ENCODE measurements at places on chromosomes 2 and 18.

GRCh38 chr2:73283545-73284295 is 558 bp downstream of the FBXO41 start:
- DNase-seq, result no peak

DNA sequence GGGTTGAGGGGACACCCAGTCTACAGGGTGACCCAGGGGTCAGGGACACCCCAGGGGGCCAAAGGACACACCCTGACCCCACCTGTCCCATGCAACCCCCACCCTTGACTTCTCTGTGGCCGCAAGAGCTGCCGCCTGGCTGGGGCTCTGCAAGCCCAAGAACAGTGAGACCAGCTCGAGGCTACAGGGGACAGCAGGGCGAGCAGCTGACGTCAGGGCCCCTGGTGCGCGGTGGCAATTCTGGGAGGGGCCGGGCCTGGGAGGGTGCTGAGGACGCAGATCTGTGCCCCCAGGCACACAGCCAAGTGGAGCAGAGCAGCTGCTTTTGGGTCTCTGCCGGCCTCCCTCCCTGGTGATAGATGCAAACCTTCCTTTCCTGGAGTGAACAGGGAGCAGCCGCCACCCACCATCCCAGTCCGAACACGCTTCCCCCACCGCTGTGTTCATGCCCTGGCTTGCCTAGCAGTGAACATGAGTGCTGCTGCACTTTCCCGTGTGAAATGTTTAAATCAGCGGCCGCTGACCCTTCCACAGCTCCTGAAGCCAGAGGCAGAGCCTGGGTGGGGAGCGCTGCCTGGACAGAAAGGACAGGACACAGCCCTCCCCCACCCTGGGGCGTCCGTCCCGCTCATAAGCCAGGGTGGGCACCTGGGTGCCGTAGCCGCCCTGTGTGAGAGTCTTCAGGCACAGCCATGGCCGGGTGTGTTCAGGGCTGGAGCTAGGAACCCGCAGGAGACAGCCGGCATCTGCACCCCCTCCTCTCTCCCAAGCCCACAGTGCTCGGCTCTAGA is 46.9 kb downstream of the SLC66A2 start:
- no peak for DNase-seq

DNA sequence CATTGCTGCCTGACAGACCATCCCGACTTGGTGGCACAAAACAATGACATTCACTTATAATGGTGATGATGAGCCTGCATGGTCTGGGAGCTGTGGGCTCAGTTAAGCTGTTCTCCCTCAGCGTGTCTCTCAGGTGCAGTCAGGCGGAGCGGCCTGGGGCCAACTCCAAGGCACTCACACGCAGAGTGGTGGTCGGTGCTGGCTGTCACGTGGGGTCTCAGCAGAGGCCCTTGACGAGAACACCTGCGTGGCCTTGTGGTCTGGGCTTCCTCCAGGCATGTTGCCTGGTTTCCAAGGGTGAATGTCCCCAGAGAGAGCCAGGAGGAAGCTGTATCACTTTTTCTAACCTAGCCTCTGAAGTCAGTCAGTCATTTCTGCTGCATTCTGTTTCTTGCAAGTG is 29.8 kb downstream of the ARMC9 start:
- DNase-seq, result no peak

- DNase-seq, result no peak
Measured at GRCh38 chr2:7499018-7499417, 581.8 kb downstream of the RNF144A start.

GRCh38 chr2:141906678-141907077 is 224.1 kb downstream of the LRP1B start:
- DNase-seq, result no peak

DNA sequence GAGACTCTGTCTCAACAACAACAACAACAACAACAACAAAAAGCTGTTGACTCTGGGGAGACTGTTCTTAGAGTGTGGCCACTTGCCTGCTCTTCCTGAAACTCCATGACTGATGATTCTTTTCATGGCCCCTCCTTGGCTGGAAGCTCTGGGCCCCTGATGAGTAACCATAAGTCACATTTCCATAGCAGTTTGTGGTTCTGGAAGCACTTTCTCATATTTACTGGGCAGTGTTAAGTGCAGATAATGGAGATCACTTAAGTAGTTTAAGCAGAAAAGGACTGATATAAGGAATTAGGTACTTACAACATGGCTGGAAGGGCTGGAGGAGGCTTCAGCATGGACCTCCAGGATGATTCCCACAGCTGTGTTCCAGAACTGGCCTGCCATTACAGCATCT is 147.3 kb upstream of the DLX2 start:
- DNase-seq, result no peak

DNA sequence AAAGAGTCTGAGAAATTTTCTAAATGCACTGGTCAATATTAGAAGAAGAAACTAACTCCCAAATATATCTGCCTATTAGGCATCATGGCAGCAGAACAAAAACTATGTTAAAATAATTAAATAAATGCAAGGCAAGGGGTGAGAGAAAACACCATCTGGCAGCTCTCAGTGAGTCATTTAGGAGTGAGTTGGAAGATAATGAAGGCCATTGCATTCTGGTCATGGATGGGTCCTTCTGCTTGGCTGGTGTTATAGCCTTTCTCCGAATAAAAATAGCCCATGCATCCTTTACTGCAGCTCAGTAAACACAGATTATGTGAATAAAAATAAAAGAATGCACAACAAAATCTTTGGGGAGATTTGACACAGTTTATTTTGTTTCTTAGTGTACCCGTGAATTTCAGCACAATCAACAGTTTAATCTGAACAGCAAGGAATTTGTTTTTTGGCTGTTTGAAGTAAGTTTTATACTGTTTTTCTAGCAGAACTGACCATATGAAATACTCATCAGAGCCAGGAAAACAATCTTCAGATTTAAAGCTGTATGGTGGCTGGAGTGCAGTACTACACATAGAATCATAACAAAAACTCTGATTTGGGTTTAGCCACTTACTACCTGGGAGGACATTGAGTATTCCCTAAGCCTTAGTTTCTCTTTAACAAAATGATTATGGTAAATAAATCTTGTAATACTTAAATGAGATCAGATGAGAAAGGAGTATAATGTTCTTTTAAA is 225.1 kb upstream of the ITGA4 start:
- no peak for DNase-seq

DNA sequence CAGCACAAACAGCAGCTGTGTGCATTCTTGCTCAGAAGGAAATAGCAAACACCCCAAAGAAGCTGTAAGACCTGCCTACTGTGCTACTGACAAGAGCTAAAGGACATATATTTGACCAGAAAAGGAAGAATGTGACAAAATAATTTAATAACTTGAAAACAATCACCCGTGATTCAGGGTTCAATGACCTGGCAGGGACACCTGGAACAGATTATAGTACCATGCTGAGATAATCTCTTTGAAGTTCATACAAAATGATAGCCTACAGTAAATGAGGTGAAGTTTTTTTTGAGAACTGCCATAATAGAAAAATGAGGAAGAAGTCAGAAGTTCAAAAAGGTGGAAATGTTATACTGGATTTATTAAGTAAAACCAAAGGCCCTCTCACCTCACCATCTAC is 324.8 kb upstream of the GULP1 start:
- no peak for DNase-seq

DNA sequence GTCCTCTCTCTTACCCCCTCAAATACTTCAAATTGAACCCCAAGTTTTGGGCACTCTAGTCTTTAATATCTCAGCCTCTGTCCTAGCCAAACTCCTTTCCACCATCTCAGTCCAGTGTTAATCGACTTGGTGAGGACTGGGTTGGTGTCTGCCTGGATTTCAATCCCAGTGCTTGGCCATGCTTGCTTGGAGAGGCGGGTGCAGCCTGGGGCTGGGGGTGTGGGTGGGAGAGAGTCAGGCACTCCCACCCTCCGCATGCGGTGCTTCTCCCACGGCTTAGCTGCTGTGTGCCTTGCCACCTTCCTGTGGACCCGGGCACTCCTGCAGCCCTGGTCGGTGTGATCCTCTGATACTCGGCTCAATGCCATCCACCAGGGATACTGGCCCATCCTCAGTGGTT is 220.8 kb upstream of the HDAC4 start:
- DNase-seq, result no peak

DNA sequence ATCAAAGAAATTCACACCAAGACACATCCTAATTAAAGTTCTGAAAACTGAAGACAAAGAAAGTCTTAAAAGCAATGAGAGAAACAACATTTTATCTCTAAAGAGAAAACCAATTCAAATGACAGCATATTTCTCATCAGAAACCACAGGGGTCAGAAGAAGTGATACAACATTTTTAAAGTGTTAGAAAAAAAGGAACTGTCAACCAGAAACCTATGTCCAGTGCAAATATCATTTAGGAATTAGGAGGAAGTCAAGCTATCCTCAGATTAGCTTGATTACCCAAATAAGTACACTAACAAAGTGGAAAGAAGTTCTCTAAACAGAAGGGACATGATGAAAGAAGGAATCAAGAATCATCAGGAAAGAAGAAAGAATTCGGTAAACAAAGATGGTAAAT is 59.5 kb upstream of the BCL2L11 start:
- DNase-seq, result peak; percentile 35

DNA sequence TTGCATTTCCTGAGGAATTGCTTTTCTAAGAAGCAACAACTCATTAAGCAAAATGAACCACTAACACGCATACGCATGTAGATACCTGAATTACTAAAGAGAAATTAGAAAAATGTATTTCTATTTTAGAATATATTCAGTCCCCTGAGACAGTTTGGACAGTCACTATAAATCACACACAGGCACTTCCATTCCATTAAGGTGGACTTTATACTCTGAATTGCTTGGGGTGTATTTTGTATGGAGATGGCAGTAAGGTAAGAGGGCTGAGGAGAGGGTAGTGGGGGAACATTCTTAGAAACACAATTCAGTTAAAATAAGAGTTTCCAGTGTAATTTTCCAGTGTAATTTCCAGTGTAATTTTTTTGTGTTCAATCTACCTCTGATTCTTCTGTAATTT is 1.8 kb downstream of the CCDC141 start:
- DNase-seq, result no peak

GRCh38 chr2:124027182-124027581 is 2.1 kb downstream of the CNTNAP5 start:
- DNase-seq, result peak; percentile 41

GRCh38 chr2:146124741-146125140 is 1604.8 kb upstream of the ZEB2 start:
- DNase-seq, result no peak

DNA sequence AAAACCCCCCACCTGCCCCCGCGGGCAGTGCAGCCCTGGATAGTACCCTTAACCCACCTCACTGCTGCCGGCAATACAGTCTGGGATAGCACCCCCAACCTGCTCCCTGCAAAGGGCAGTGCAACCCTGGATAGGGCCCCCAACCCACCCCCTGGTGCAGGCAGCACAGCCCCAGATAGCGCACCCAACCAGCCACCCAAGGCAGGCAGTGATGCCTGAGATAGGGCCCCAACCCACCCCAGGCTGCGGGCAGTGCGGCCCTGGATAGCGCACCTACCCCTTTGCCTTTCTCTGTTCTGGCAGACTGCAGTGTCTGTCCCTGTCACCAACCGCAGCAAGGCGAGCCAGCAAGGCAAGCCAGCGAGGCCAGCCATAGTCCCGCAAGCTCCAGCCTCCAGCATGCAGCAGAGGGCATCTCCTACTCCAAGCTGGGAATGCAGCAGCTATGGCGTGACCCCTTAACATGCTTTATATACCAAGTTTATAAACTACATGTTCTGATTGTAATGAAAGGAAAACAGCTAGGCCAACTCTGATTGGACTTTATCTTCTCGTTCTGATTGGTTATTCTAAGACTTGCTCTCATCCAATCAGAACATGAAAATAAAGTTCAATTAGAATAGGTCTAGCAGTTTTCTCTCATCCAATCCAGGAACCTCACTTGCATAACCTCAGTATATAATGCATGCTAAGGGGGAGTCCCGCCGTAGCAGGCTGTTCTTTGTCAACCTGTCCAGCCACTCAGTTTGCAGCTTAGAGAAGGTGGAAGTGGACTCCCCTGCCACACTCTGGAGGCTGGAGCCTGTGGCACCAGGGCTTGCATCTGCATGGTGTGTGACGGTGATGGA is 34.1 kb upstream of the ANKRD62 start:
- no peak for DNase-seq

DNA sequence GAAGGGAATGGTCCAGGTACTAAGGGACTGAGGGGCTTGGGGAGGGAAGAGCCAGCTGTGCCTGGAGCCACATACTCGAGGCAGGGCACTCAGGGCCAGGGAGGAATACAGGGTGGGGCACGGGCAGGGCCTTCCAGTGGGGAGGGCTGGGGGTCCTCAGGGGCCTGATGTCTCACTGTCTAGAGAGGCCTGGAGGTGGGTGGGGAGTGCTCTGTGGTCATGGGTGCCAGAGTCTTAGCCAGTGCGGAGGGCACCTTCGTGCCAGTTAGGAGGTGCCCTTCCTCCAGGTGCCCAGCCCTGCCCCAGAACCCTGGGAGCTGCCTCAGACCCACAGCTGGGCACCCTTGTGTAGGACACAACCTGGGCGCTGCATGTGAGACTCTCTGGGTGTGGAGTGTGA is 81.2 kb downstream of the SMAD7 start:
- DNase-seq, result no peak

- DNase-seq, result peak; percentile 13
Measured at GRCh38 chr18:57429167-57430078, 5.8 kb upstream of the ONECUT2 start.

- DNase-seq, result no peak
Measured at GRCh38 chr2:173496746-173497145, 142.1 kb downstream of the CDCA7 start.

DNA sequence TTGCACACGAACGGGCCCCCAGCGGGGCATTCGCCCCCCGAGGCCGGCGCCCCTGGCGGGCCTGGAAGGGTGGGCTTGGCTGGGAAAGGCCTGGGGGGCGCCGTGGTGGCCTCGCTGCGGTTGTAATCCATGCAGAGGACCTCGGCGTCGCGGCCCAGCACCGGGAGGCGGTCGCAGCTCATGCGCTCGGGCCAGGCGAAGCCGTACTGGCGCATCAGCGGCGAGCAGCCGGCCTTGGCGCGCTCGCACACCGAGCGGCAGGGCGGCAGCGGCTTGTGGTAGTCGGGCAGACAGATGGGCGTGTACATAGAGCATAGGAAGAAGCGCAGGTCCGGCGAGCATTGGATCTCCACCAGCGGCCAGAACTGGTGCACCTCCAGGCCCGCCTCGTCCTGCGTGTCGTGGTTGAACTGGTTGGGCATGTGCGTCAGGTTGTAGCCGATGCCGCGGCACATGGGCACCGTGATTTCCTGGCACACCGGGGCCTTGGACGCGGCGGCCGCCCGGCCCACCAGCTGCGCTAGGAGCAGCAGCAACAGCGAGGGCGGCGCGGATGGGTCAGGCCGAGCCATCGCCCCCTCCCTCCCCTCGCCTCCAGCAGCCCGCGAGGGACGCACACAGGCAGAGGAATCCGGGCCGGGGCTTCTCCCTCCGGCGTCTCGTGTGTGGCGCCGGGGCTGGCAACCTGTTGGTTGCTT is 1.4 kb downstream of the FZD5 start:
- DNase-seq, result peak; percentile 14

GRCh38 chr2:58907644-58908043 is 666.5 kb upstream of the FANCL start:
- no peak for DNase-seq

DNA sequence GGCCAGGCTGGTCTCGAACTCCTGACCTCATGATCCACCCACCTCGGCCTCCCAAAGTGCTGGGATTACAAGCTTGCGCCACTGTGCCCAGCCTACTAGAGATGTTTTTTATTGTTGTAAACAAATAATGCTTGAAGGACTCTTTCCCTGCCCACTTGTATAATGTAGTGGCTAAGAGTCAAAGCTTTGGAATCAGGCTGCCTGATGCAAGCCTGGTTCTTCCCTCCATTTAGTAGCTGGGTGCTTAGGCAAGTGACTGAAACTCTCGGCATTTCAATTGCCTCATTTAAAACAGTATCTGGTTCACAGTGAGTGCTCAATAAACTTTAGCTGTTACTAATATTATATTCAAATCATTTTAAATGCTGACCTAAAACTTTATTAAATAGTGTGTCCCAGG is 264.0 kb upstream of the FBXO11 start:
- peak; percentile 55 for DNase-seq

All from inflammatory macrophage treated with lipopolysaccharide for 1 hour (primary cell).